ENCODE measurements at places on chromosomes 1 and 21.

GRCh38 chr21:40905251-40905650 lies 58.3 kb upstream of the DSCAM start:
- DNase-seq: no peak

GRCh38 chr1:24410750-24411149 lies 2.8 kb downstream of the STPG1 start:
- no peak for DNase-seq

DNA sequence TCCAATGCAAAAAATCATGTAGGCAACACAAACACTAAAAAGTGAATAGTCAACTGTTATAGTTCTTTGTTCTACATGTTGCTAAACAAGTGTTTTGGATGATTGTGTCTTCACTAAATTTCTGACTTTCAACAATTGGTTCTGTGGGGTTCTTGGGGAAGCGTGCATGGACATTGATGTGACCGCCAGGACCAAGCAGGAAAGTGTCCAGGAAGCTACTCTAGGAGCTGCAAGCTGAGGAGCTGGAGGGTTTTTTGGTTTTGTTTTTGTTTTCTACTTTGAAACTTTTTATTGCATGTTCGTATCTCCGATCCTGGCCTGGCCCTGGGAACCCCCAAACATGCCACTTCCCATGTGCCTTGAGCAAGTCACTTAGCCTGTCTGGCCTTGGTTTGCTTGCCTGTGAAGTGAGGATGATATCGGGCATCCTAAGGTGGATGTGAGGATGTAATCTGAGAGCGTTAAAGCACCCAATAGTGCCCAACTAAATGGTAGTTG lies 8.0 kb downstream of the TMPRSS3 start:
- DNase-seq: no peak

DNA sequence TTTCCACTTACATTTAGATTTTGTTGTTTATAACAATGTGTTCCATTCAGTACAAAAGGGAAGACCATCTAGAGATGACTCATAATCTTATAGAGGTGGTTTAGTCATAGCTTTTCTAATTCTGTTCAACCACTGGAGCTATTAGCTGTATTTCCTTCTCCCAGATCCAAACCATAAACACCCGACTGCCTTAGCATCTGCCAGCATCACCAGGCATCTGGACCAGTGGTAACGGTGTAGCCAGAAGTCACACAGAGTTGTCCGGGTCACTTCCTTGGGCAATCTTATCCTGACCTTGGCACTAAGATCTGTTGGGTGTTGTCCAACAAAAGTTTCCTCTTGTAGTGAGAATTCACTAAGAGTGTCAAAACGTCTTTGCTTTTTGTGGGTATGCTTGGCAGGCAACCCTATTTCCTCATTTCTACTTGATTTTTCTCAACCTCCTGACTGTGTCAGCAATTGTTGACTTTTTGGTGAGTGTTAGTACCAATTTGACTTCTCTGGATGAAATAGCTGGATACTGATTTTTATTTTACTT lies 372.1 kb upstream of the B3GALT2 start:
- no peak for DNase-seq

GRCh38 chr1:28031173-28031572 lies 57.2 kb downstream of the EYA3 start:
- DNase-seq: no peak

DNA sequence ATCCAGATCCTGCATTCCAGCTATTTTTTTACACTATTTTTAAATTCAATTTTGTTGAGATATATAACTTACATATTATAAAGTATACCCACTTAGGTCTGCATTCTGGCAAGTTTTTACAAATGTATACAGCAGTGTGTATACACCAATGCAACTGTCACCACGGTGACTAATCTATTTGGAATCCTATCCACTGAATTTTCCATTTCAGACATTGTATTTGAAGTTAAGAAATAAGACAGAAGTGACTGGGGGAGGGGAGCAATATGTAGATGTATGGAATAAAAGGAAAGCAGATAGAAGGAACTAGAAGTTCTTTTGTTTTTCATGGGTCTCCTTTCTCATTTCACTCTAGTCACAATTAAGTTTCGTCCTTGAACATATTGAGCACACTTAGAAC lies 431.5 kb upstream of the CHRM3 start:
- no peak for DNase-seq

GRCh38 chr1:197677752-197678295 lies 97.5 kb downstream of the DENND1B start:
- no peak for DNase-seq

- no peak for DNase-seq
Observed at GRCh38 chr1:52676249-52676903, 21.8 kb downstream of the COA7 start.
